ENCODE measurements at places on chromosomes 2 and 18.

- DNase-seq: no peak
Observed at GRCh38 chr2:96806468-96807126, 9.5 kb upstream of the CNNM3 start.

DNA sequence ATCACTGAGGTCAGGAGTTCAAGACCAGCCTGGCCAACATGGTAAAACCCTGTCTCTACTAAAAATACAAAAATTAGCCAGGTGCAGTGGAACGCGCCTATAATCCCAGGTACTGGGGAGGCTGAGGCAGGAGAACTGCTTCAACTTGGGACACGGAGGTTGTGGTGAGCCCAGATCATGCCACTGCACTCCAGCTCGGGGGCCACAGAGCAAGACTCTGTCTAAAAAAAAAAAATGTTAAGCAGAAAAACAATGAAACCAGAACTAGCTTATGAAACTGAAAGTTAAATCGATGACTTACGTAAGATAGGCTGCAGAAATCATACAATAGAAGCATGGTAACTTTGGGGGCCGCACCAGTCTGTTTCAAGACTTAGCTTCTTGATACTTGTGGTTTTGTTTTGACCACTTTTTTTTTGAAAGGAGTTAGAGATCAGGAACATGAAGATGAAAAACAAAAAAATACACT is 6.2 kb upstream of the GPR155 start:
- DNase-seq: peak; percentile 43

DNA sequence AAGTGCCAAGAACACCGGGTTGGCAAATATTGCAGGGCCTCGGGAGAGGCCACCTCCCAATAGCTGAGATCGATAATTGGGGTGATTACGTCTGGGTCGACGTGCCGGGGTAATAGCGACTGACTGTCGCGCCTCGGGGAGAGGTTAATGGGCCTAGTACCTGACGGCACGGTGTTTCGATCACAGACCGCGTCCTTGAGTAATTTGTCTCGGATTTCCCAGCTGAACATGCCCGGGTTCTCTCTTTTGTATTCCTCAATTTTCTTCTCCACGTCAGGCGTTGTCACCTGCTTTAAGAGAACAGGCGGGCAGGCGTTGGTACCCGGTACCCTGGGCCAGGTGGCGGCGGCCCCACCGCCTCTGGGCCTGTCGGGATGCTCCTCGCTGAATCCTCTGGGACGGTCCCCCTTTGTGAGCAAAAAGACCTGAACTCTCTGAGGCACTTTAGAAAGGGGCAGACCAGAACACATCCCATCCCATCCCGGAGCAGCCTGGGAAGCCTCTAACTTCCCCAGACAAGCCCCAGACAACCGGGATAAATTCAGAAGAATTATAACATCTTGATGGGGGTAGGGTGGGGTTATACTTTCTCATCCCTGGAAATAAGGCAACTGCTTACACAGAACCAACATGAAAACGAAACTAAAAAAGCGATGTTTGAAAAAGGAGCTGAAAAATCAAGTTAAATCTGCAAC is 3.3 kb downstream of the PAX3 start:
- no peak for DNase-seq

DNA sequence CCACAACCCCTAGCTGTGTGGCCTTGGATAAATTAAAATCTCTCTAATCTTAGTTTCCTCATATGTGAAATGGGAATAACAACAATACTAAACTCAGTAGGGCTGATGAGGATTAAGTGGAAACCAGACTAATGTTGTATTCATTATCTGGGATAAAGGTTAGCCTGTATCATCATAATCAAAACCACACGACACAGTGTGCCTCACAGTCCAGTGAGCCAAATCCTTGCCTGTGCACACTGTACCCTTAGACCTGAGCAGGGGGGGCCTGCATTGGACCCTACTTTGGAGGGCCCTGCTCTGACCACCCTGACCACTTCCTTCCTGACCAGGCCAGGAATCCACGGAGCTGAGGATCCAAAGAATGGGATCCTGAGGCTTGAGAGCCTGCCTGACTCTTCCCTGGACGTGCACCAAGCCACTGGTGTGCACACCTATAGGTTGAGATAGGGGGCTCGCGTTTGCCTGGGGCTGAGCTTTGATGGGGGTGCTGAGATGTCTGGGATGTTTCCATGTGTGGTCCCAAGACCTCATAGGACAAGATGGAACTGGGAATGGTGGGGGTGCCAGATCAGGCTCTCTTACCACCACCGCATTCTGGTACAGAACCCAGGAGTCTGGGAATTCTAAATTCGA is 69.7 kb downstream of the TGOLN2 start:
- no peak for DNase-seq

GRCh38 chr18:73199151-73199550 is 331.4 kb upstream of the NETO1 start:
- no peak for DNase-seq

GRCh38 chr2:62998949-62999348 is 51.7 kb upstream of the OTX1 start:
- DNase-seq: no peak

- no peak for DNase-seq
Observed at GRCh38 chr2:42652086-42652485, 83.7 kb downstream of the MTA3 start.

GRCh38 chr2:67015681-67016080 is 381.5 kb upstream of the ETAA1 start:
- no peak for DNase-seq

DNA sequence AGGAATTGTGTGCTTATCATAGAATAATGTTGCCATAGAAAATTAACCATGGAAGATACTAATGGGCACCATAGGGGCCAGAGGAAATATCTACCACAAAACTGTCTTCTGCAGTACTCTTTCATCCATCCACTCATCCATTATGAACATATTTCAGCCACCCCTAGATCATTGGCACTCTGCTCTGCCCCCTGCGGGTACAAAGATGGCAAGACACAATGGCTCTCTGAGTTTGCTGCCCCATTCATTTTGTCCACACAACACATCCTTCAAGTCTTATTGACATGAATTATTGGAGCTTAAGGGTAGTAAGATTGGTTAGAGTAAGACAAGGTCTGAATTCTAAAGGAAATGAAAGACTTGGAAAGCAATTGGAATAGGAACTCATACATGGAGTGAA is 1224.7 kb upstream of the CELF4 start:
- no peak for DNase-seq

DNA sequence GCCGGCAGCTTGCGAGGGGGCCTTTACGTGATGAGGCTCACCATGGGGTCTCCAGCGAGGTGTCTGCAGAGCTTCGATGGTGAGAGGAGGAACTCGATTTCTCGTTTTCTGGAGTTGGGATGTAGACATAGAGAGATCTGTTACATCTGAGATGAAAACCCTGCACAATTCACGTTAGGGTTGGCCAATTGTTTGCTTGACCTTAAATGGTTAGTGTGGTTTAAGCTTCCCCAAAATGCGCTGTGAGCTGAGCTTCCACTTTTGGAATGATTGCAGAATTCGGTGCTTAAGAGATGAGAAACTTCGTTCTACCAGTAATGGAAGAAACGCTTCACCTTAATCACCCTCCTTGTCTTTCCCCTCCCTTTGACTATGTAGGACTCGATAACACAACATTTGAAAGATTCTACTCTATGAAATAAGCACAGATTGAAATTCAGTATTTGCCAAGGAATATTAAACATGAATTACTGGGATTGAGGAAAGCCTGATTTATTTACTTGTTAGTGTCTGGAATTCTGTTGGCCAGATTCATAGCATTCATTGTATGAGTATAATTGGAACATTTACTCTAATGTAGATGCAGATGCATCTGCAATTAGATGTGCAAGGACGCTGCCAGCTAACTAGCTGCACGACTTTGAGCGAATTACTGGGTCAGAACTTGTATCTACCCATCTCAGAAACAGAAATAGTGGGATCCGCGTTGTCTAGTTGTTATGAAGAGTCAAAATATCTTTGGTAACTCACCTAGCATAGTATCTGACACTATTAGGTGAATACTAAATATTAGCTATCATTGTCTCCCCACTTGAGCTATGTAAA is 1.6 kb upstream of the KLF7 start:
- no peak for DNase-seq

GRCh38 chr2:193584522-193584938 is 1389.8 kb upstream of the TMEFF2 start:
- DNase-seq: no peak

DNA sequence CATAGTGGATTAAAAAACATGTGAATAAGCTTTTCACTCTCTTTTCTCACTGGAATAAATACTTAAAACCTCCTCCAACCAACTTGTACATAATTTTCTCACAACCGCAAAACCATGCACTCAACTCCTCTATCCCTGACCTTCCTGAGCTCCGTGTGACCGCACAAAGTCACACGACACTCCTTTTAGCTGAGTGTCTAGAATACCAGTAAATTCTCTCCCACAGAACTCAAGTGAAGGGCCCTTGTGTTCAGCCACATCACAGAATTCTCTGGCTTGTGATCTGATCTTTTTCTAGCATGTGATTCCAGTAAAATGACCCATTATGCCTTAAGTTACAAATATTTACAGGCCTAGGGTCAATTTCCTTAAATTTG is 91.2 kb upstream of the ARL4C start:
- no peak for DNase-seq

GRCh38 chr18:50579061-50579774 is 19.3 kb downstream of the MAPK4 start:
- DNase-seq: no peak

GRCh38 chr2:113209011-113209645 is 35.4 kb downstream of the PSD4 start:
- DNase-seq: no peak

DNA sequence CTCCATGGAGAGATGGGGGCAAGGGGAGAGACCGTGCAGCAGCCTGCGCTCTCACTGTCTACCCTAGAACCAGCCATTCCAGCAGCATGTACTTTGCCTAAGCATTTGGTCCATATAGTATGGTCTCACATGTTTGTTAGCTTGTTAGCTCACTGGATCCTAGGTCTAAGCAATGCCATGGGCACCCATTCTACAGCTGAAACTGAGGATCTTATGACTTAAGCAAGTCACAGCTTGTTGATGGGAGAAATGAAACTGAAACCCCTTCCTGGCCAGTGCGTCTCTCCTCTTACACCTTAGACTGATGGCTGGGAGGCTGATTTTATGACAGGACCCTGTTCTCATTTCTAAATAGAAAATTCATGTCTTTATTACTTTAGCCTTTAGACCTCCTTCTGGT is 90.1 kb downstream of the EPAS1 start:
- DNase-seq: no peak

- DNase-seq: no peak
Observed at GRCh38 chr18:63267975-63268721, 51.4 kb downstream of the BCL2 start.

GRCh38 chr2:148338541-148338940 is 306.0 kb upstream of the EPC2 start:
- DNase-seq: no peak

DNA sequence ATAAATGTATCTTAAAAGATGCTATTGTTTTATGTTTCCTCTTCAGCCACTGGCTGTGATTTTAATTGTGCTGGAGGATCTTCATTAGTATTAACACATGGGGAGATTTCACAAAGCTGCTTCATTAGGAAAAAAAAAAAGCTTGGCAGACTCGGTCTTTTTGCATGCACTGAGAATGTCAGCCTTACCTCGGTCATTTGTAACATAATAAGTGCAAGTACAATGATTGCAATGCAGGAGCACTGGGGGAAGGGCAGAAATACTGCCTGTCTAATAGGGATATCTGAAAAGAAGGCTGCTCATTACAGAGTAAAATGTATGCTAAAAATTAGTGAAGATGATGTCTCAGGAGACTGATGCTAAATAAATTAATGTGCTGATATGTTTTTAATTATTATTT is 1.3 kb upstream of the BAZ2B start:
- DNase-seq: no peak

DNA sequence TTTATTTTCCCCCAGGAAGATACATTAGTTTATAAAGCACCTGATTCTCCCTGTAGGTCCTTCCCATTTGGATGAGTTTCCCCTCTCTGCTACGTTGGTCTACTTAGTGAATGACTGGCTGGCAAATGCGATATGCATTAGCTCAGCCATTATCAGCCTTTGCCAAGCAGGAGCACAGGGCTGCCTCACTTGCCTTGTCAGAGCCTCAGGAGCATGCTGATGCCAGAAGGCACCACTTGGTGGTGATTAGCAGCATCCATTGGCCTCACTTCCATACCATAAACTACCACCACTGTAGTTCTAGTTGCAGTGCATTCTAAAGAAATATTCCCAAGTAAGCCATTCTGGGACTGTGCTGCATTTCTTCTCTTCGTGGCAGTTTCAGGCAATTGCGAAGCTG is 442.8 kb upstream of the CHST9 start:
- no peak for DNase-seq

DNA sequence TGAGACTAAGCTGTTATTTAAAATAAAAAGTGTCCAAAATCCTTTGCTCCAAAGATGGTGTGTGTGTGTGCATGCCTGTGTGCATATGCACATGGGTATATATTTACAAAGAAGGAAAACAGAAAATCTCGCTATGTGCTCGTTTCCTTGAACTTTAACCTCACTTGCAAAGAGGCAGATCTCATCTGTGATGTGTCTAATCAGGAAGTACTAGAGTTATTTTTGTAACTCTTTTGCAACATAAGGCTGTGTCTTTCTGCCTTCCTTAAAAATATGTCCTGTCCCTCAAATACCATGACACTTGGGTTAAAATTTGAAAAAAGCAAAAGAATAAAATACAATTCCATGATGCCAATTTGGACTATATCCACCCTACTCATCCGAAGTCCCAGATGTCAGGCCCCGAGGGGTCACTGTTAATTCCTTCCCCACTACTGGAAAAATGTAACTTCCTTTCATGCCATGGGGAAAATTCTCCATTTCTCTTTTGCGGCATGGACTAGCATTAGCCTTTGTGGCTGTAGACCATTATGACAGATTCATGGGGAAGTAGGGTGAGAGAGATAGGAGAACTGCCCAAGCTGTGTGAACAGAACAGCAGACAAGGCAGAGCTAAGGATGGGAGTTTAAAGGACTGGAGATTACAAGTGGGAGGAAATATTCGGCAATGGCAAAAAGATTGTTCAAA is 191.3 kb downstream of the MYO1B start:
- DNase-seq: no peak

DNA sequence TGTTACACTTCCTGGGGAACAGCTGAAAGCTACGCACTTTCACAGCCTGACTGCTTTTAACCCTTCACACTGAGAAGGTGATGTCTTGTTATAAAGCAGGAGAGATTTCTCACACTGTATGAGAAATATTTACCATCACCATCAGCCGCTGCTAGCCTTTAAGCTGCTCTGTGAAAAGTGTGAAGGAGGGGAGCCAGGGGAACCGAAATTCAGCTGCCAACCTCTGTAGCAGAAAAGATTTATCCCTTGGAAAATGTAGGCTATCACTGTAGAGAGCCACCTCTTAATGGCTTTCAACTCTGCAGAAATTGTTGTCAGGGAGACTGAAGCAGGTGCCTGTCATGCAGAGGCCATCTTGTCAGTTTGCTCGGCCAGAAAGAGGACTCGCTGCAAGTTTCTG is 145.3 kb downstream of the SP3 start:
- no peak for DNase-seq

GRCh38 chr2:119224391-119225104 is 914 bp downstream of the STEAP3 start:
- no peak for DNase-seq

DNA sequence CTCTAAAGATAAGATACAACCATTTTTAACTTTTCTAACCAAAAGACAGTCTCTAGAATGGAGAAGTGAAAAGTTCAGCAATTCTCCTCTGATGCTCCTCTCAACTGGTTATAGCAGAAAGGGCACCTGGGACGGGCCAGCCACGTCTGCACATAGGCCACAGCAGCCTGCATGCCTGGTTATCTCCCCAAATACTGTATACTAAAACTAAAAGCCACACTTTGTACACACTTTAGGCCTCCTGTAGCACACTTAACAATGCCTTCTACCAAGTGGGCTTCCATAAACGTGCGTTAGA is 179.1 kb downstream of the ANKRD44 start:
- DNase-seq: no peak

- no peak for DNase-seq
Observed at GRCh38 chr2:61707984-61708852, 145.6 kb downstream of the FAM161A start.
